Globus pallidus (tissue), 1 donor: ENCODE measurements at places on chromosomes 3 and 15.

GRCh38 chr3:108757404-108757982 is at the start of gene RETNLB:
Gene RETNLB, minus strand, starts transcription at chr3:108757410. Its CDS starts 225 bp downstream, at chr3:108757185.
- no peak for DNase-seq

DNA sequence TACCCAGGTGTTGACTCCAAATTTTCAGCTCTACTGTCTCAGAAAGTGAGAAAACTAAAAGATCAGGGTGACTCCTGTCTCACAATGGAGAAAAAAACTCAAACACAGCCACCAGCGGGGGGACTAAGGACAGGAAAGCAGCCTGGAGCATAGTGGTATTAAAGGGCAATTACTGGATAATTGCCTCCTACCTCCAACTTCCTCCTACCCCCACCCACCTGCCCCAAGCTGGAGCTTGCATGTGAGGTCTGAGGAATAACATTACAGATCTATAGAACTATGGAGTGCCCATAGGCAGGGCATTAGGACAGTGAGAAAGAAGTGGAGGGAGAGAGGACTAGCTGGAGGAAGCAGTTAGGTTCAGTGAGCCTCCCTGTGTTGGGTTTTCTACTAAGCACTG is 2.7 kb upstream of the PCCB start:
- no peak for DNase-seq

DNA sequence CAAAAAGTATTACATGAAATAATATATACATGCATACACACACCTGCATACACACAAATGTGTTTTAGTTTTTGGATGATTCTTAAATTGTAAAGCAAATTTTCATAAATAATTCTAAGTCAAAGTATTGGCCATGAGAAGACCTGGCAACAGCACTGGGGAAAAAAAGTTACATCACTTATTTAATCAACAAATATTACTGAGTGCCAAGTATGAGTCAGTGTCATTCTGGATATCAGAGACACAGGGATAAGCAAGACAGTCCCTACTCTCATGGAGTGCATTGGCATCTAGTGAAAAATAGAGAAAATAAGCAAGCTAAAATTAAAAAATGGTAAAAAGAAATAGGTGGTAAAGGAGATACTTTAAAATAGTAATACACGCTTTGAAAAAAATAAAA is 29.4 kb upstream of the GUCA1C start:
- DNase-seq: no peak

- DNase-seq: no peak
Measured at GRCh38 chr15:100881573-100882336, 2.1 kb downstream of the ALDH1A3 start.

DNA sequence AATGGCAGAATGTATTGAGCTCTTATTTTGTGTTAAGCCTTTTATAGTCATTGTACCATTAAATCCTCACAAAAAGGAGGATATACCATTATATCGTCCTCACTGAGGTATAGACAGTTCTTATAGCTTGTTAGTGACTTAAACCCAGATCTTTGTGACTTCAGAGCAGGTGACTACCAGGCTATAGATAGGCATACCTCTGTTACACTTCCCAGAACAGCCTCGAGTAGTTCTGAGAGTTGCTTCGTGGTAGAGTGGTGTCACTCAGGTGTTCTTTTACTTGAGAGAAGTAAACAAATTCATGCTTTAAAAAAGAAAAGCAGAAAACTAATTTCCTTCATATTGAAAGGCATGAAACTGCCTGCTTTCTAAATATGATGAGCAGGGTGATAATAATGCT is 59.9 kb downstream of the SEC22A start:
- DNase-seq: no peak
